AG10803 (cell line): ENCODE measurements at places on chromosomes 11 and 22.

DNA sequence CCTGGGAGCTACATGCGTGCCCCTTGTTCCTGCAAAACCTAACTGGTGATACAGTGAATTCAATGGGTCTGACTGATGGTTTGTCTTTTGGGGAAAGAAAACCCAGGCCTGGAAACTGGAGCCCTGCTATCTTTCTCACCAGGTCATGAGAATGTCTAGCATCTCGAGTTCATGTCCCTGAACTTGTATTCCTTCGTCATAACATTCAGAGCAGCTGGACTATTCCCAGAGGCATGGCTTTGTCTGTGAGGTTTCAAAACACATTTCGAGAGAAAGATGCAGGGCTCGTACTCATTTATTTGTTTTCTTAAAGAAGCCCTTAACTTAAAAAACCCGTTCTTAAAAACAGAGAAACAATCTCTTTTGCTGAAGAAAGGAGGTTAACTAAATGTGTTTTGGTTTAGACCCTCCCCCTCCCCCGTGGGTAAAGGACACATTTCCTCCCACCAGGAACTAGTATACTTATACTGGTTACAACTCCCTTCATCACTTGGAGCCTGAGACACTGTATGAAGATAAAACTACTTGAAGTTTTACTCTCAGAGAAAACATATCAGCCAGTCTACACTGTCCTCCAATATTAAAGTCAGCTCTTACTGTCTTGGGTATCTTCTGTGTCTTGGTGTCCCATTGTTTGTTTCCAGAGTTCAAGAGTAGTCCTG is 43.2 kb downstream of the ME3 start:
- DNase-seq, result peak; percentile 51

DNA sequence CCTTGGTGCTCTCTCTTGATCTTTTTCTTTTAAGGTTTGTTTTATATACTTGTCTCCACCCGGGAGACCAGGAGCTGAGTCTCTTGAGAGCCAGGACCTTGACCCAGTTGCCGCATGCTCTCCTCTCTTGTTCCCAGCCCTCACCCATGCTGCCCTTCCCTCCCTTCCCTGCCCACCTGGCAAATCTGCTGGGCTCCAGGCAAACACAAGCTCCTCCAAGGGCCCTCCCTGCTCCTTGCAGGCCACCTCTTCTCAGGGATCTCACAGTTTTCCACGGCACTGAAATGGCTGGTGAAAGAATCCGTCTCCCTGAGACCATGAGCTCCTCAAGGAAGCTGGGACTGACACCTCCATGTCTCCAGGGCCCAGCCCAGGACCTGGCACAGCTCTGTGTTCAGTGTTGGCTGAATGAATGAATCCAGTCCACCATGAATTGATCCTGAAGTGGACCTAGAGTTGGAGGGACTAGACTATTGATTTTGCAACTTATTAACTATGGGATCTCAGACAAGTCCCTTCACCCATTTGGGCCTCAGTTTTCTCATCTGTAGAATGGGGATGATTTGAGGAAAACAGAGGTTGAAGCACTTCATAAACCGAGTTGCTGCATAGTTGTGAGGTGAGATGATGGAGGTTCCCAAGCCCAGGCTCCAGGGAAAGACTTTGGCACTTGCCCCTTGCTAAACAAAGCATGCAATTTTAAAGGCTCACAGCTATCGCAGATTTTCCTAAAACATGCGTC is 25.1 kb upstream of the FBLN1 start:
- DNase-seq, result no peak

GRCh38 chr22:19291218-19291579 is 320 bp downstream of the CLTCL1 start:
- DNase-seq, result peak; percentile 20

DNA sequence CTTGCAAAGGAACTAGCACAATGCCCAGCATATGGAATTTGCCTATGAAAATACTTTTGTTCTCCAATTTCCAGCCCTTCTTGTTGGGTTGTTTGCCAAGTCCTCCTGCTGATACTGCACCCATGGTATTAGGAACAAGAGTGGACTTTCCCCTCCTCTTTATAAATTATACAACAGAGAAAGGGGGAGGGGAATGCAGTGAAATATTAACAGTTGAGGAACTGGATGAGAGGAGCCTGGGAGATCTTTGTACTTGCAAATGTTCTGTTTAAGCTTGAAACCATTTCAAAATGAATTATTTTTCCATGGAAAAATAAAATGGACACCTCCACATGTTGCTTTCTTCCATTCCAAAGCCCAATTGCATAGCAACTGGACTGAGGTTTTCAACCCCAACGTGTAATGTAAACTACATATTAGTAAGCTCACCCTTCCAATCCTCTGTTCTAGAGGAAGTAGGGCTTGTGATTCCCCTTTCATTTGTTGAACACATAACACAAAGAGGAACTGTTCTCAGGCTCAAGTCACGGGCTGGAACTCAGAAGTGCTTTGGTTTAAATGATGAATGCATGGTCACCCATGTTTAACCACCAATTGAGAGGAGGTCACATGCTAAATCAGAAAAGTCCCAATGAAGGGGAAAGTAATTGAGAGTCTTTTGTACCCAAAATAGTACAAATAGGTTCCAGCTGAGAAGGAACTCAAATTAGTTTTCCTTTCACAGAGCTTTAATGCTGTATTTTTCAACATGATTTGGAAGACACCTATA is 66.2 kb upstream of the ZC3H12C start:
- DNase-seq, result no peak

DNA sequence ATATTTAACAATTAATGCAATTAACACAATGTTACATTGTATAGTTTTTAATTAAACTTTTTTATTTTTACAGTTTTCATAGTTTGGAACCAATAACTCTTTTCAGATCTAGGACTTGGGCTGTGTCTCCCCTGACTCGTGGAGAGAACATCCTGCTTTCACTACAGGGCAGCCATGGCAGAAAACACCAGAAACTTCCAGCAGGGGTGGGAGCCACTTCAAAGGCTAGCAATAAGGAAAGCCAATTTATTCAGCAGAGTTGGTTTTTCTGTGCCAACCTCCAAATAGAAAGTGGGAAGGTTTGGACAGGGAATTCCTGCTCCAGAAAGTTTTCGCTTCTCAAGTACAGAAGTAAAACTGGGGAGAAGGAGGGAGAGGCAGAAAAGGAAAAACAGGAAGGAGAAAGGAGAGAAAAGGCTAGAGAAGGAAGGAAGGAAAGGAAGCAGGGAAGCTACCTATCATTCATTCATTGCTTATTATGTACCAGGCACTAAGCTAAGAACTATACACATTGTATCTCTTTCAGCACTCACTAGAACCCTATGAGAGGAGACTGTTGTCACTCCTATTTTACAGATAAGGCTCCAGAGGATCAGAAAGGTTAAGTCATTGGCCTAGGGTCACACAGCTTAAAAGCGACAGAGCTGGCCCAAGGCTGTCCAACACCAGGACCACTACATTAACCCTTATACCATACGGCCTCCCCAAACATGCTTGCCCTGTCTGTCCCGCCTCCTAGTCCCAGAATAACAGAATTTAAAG is 54.8 kb upstream of the CREB3L1 start:
- no peak for DNase-seq
